Bronchial epithelial cell (primary cell): ENCODE measurements at places on chromosomes 5 and 9.

DNA sequence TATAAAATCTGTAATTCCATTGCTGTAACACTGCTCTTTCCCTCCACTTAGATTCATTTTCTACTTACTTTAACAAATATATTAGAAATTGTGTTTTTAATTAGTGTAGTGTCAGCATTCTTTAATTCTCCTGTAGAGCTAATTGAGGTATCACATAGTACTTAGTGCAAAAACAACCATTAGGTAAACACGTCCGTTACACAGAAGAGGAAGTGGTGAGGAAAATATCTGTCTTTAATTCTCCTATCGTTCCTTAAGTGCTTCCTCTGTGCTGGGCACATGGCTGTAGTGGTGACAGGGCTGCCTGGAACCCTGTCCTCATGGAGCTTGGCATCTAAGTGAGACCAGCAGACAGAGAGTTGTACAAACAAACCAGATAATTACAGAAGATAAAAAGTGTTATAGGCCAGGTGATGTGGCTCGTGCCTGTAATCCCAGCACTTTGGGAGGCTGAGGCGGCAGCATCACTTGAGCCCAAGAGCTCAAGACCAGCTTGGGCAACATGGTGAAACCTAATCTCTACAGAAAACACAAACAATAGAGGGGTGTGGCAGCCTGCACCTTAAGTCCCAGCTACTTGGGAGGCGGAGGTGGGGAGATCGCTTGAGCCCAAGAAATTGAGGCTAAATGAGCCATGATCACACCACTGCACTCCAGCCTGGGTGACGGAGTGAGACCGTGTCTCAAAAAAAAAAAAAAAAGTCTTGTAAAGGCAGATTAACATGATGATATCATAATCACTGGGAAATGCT, 36.4 kb downstream of the PARP8 start:
- no peak for DNase-seq

DNA sequence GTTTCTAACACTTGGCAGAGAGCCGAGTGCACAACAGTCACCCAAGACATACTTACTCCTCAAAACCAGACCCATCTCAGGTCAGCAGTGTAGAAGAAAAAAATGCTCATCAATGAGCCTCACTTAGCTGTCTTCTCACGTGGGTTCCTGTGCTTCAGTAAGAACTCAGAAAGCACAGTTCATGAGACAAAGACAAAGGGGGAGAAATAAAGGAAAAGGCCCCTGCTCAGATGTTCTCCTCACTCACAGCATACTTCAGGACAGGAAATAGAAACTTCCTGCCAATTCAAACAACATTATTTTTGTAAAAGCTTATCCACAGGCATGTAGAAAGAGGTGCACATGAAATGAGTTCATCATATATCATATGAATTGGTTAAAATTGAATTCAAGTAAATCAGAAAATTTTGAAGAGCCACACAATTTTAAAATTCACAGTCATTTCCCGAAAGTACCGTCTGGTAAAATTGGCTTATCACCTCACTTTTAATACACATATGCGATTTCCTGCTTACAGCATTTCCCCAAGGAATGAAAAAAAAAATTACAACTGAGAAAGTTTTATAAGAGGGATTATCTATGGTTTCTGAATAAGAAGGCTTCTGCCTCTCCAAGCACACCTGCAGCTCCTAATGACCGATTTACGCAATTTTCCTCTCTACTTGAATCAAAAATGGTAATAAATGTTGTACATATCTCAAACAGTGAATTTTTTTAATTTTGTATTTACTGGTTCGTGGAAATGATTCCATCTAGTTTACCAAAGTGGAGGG, 328.3 kb downstream of the TMEM167A start:
- no peak for DNase-seq

- no peak for DNase-seq
These were observed 16.3 kb downstream of the SH2D3C start for GRCh38 chr9:127762111-127762676.

DNA sequence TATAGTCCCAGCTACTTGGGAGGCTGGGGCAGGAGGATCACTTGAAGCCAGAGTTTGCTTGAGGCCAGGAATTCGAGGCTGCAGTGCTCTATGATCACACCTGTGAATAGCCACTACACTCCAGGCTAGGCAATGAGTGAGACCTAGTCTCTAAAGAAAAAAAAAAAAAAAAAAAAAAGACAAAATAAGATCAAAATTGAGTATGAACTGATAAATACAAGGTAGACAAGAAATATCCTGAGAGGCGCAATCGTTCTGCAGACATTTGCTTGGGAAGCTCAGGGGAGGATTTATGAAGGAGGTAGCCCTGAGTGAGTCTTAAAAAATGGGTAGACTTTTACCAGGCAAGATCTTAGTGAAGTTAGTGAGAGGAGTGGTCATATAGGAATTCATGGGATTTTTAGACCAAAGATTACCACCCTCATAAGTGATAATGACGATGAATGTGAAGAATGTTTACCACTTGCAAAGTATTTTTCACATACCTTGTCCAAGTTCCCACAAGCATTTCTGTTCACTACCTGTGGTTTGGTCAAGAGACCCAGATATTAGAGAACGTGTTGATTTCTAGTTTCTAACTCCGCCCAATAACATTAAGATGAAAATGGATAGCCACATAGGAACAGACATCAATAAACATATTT, 4.4 kb downstream of the PDCD1LG2 start:
- DNase-seq: no peak

DNA sequence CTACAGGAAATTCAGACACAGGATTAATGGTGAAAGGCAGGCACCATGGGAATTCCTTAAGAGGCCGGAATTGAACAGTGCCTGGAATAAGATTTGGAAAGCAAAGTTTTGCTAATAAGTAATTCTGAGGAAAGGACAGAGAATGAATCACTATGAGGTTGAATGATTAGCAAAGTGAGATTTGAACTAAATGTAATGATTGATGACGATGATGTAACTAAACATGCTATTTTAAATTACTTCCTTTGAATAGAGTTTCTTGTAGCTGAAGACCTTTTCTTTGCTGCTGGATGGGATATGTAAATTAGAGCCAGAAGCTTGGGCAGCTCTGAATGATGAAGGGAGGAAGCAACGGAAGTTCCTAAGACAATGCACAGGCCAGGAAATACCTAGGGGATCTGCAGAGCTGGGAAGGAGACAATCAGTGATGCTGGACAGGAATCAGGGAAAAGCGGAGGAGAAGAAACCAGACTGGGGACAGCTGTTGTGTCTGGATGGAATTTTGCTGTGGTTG, 482.0 kb downstream of the PSAT1 start:
- DNase-seq: no peak

GRCh38 chr5:10306806-10307205, 896 bp downstream of the CMBL start:
- no peak for DNase-seq

GRCh38 chr9:95048225-95049087, 269.1 kb downstream of the FANCC start:
- peak; percentile 87 for DNase-seq

DNA sequence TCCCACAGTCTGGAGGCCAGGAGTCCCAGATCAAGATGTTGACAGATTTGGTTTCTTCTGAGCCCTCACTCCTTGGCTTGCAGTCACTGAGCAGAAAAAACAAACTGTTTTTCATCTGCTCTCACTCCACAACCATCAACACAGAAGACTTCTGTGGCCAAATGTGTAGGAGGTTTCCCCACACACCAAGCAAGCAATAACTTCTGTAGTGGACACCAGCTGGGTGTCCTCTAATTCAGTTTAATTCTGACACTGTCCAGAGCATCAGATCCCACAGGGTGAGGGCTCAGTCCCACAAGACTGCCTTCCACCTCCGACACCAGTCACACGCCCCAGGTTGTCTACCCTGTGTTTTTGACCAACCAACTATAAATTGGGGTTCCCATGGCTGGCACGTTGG, 209.9 kb downstream of the AOPEP start:
- DNase-seq: no peak

- peak; percentile 77 for DNase-seq
These were observed 156.1 kb upstream of the ADAMTSL1 start for GRCh38 chr9:18317896-18318295.

GRCh38 chr9:126932871-126933321, 18.3 kb downstream of the RALGPS1 start:
- DNase-seq: no peak

DNA sequence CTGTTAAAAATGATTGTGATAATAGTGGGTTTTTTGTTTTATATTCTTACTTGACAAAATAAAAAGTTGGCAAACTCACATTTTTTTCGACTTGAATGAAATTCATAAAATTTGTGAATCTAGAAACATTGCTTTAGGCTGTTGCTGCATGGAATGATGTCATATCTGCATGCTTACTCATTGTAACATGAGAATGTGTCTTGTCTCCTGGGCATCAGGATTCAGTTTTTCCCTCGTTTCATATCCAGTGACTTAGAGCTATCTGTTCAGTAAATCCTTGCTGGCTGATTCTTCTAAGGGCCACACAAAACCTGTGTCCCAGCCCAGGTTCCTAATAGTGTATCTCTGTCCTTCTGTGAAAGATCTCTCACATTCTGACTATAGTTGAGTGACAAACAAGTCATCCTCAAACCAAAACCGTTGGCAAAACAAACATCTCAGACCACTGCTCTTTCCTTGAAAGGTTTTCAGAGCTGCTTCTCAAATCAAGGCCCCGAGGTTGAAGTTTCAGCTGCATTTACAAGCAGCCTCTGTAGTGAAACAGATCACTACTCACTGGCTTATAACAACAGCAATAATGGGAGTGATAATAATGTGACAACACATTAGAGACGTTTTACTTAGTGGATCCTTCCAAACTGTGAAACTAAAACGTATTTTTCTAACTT, 95.0 kb downstream of the NPR3 start:
- DNase-seq: peak; percentile 76

DNA sequence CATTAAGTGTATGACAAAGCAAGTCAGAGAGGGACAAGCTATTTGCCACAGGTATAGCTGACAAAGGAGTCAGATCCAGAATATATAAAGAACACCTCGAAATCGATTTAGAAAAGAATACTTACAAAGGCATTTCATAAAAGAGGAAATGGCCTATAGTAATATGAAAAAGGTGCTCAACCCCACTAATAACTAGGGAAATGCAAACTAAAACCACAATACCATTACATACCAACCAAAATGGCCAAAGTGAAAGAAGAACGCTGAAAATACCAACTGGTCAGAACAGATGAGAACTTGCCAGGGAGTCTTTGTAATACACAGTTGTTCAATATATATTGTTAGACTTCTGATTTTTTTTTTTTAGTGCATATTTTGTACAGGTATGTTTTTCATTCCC, 152.9 kb downstream of the CDC42SE2 start:
- DNase-seq: no peak

DNA sequence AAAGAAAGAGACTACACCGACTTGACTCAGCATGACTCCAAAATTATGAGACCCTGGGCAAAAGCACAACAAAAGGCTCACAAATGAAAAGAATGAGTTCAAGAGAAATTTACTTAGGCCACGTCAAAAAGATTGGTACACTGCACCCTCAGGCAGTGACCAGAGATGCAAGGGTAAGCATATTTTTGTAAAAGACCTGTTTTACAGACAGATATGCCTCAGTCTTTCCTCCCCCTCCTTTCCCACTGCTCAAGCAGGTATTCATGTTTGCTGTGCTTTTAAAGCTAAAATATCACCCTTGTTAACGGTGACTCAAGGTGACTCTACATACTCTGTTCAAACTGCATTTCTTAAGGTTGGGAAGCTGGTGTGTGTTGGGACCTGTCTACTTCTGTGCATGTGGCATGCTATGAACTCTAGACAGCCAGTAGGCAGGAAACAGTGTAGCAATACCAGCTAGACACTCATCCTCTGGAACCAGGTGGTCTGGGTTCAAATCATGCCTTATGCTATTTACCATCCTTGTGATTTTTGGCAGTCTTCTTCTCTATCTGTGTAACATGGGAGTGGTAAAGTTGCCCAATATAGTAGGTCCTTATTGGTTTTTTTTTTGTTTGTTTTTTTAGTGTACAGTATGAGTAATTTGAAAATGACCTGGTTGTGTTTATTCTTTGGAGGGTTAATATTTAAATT, 98.7 kb downstream of the TLE4 start:
- DNase-seq: peak; percentile 100

GRCh38 chr9:98402019-98402840, 146.8 kb upstream of the TBC1D2 start:
- DNase-seq: no peak

DNA sequence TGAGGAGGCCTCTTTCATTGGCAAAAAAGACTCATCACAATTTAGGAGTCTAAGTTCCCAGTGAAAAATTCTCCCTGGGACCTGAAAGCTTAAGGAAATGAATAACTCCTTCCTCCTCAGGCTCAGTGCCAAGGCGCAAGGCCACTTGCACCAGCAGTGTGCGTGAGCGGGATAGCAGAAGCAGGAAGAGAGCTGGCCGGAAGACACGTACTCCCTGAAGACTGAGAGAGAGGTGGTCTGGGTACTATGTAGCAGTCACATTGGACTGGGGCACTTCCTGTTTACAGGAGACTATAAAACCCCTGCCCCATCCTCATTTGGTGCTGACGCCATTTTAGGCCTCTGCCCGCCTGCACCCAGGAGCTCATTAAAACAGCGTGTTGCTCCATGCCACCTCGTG, 66.3 kb upstream of the IL33 start:
- no peak for DNase-seq

- no peak for DNase-seq
These were observed 43.3 kb downstream of the ACTL7B start for GRCh38 chr9:108812396-108813025.

DNA sequence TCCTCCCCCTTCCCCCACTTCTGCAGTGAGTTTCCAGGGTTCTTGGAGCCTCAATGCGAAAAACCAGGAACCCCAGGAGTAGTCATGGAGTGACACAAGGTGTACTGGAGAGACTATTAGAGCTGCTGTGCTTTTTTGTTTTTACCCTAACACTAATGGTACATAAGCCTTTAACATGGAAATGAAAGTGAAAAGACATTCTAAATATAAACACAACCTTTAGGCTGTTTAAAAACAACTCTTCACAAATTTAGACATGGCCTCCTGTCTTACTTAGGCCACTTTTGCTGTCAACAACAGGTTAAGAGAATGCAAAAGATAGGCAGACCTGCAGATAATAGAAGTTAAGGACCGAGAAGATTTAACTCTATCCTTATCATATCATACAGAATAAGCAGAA, 232.2 kb downstream of the DENND1A start:
- DNase-seq: no peak

DNA sequence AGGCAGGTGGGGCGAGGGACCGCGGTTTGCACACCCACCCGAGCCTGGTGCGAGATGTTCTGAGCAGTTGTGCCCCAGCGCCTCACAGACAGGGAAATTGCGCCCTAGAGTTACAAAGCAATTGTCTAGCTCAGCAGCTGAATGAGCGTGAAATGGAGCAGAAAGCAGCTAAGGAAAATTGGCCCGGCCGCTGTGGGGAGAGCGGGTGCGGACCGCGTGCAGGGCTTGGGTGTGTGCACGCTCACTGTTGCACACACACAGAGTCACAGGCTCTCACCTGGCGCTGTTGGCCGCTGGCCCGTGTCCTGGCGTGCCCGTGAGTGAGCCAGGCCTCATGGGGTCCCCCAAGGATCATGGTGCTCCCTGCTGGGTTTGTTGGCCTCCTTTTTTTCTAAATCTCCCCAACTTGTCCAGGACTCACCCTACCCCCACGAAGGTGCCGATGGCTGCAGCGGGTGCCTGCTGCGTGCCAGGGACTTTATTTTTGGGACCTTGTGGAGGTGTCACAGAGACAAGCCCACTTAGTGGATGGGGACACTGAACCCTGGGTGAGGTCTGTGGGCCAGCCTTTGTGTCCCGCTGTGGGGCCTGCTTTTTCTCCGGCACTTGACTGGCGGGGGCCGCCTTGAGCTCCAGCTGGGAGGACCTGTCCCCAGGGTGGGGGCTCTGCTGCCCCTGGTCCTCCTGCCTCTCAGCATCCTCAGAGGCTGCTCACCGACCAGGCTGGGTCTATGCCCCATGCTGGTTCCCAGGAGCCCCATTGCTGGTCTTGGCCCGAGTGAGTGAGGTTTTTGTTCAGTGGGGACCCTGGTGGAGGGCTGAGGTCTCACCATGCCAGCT, 5.2 kb downstream of the RXRA start:
- no peak for DNase-seq
